ENCODE measurements at places on chromosomes 2 and 18.

GRCh38 chr18:1252534-1252933, 347.9 kb downstream of the ADCYAP1 start:
- DNase-seq = no peak

- no peak for DNase-seq
Measured at GRCh38 chr2:145138626-145139025, 618.7 kb upstream of the ZEB2 start.

- DNase-seq = no peak
Measured at GRCh38 chr2:26516246-26516645, 38.3 kb upstream of the OTOF start.

DNA sequence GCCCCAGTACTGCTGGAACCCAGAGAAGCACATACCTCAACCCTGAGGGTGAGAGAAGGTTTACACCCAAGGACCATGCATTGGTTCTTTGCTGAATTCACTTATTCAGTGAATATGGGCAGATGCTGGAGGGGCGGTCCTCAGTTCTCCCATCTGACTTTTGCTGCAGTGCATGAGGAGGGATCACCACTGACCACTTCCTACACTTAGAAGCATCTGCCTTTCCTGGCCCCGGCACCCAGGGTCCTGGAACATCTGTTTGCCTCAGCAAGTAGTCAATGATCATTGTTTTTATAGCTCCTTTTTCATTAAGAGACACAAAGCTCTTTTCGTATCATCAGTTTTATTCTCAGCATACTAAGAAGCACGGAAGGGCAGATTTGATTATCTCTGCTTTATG, 211.4 kb downstream of the SH3RF3 start:
- no peak for DNase-seq

DNA sequence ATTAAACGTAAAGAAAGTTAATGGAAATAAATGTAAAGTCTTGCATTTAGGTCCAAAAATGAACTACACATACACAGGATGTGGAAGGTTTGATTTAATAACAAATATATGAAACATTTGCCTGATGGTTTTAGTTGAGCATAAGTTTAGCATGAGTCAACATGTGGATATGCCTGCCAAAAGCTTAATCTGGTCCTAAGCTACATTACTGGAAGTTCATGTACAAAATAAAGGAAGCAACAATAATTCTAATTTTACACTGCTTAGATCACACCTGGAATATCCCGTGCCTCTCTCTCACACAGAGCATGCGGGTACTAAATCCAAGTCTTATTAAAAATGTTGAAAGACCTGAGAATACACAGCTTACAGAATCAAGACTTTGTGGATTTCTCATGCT, 276.5 kb upstream of the NRP2 start:
- no peak for DNase-seq

DNA sequence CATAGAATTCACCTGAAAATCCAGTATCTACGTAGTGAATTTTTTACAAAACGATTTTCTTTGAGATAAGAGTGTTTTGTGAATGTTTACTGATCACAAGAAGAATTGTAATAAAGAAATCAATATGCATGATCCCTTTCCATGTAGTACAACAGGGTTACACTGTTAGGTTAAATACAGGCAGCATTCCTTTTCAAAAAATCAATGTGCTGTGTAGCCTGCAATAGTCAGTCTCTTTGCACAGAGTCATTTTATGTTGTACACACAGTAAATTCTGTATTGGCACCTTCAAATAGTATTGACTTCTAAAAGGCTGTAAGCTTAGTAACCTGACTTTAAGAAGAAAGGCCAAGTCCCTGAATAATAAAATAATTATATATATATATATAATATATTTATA, 63.3 kb downstream of the ZNF407 start:
- no peak for DNase-seq

DNA sequence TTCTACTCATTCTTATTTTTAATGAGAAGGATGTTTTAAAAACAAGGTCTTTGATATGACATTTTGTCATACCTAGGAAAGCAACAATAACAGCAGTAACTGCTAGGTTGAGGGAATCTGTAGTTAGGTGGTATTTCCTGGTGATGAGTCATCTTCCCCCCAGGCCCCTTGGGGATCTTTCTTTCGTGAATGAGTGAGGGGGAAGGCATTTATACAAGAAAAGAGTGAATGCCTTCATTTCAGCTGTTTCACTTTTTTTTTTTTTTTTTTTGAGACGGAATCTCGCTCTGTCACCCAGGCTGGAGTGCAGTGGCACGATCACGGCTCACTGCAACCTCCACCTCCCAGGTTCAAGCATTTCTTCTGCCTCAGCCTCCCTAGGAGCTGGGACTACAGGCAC, 108.6 kb downstream of the MAP4K4 start:
- DNase-seq = no peak

DNA sequence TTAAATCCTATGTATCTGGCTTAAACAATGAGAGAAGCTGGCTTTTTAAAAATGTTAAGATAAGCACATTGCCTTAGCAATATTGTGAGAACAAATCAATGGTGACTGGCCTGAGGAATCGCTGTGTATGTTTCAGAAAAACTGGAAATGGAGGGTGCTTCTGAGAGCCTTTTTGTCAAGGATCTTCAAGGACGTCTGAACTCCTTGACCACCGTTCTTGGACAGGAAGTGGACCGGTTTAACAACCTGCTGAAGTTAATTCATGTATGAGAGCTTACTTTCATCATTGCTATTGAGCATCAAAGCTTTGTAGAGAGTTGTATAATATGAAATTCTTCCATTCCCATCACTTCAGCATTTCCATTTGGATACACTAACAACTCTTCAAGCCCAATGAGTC, 72.6 kb downstream of the TRABD2A start:
- DNase-seq = no peak

DNA sequence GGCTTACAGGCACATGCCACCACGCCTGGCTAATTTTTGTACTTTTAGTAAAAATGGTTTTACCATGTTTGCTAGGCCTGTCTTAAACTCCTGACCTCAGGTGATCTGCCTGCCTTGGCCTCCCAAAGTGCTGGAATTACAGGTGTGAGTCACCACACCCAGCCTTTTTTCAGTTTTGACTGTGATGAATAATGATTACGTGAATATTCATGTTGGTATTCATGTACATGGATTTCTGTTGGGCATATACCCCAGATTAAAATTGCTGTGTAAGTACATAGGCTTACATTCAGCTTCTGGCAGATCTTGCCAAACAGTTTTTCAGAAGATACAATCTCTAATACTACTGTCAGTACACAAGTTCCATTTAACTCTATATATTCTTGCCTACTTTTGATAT, 20.9 kb downstream of the SLC39A10 start:
- no peak for DNase-seq
